ENCODE measurements at places on chromosomes 7 and 10.

GRCh38 chr10:27285093-27285492 is 44.5 kb upstream of the ACBD5 start:
- DNase-seq = peak; percentile 1

DNA sequence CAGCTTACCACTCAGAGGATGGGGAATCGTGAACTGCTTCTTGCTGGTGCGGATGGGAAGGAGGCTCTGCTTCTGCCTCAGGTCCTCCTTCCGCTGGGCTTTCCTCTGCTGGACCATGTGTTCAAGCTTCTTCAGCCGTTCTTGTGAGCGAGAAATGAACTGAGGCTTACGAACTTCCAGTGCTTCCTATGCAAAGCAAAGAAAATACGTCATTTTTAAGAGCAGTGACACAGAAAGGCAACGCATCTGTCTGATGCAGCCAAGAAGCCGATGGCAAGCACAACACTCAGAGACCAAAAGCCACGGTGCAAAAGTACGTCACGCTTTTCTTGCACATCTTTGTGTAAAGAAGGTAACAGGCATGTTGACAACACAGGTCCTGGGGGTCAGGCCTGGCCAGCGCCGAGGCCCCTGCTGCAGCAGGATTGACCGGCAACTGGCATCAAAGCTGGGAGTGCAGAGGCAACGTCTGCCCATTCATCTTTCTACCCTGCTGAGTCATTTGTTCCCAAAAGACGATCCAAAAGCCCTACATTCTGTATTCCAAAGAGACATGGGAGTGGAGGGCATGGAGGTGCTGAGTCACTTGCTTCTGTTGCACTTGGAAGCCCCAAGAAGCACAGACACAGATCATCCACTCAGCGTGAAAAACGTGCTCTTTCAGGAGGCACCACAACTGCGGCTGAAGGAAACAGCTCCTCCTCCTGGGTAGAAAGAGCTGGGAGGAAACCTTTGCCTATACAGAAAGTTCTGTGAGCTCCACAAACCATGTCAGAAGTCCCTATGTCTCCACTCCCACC is 71.0 kb upstream of the ADAM12 start:
- DNase-seq = no peak

GRCh38 chr10:97549587-97550322 is 22.8 kb upstream of the ANKRD2 start:
- no peak for DNase-seq

DNA sequence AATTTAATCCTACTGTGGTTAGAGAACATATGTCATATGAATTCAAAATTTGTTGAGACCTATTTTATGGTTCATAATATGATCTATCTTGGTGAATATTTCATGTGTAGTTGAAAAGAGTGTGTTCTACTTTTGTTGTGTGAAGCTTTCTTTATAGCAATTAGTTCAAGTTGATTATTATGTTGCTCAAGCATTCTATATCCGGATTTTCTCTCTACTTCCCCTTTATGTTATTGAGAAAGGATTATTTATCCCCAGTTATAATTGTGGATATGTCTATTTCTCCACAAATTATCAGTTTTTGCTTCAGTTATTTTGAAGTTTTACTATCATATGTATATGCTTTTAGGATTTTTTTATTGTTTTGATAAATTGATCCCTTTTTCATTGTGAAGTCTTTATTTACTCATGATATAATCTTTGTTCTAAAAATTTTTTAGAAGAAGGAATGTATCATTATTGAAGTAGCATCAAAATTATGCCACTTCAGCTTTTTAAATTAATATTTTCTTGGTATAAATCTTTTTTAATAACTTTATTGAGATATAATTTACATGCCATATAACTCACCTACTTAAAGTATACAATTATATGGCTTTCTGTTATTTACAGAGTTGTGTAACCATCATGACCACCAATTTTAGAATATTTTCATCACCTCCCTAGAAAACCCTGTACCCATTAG is 12.0 kb upstream of the MEST start:
- DNase-seq = no peak

DNA sequence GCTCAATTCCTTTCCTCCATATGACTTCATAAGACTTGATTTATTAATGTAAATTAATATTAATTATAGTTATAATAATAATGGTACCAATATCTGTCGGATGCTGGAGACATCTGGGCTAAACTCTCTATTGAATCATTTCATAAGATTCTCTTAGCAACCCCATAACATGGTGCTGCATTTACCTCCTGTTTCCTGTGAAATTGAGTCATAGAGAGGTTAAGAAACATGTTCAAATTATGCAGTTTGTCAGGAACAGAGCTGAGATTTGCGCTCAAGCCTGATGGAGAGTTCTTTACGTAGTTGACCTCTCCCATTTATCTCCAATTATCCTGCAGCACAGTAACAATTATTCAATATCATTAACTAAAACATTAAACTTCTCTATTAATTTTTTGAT is 621.8 kb upstream of the FZD8 start:
- DNase-seq = no peak

DNA sequence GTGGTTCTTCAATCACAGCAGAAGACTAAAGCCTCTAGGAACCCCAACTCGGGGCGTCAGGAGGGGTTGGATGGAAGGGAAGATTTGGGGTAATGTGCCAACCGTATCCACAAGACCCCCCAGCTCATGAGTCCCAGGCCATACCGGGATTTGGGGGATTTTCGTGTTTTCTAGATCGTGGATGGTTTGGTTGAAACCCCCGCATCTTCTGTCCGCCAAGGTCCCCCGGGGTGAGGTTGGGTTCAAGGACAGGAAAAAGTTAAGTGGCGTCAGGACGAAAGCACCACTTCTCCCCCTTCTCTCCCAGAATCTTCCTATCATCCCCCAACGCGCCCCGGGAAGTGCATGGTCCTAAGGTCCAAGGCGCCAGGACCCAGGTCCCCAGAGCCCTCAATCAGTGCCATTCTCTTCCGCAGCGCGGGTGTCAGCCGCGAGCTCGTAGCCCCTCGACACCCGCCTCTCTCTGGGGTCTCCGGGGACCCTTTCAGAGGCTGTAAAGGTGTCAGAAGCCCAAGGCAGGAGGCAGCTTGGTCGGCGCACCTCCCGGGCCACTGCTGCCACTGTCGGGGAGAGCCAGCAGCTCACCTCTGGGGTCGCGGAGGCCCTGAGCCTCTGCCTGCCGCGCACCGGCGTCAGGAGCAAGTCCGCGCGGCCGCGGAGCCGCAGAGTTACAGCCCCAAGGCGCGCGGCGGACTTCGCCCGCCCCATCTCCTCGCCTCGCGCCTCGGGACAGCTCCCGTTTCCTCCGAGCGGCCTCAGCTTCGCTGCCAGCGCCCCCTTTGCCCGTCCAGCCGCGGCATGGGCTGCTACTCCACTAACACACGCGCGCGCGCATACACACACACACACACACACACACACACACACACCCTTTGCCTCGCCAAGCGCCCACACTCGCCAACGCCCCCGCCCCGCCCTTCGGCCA is 1.5 kb downstream of the MKX start:
- DNase-seq = no peak

- DNase-seq = no peak
These were observed 150.8 kb upstream of the NPS start for GRCh38 chr10:127398140-127398970.

- DNase-seq = no peak
These were observed 16.3 kb downstream of the MBL2 start for GRCh38 chr10:52756295-52756694.

- DNase-seq = no peak
These were observed 9.2 kb downstream of the SP8 start for GRCh38 chr7:20777377-20778062.

- no peak for DNase-seq
These were observed 19.6 kb downstream of the ABI1 start for GRCh38 chr10:26840938-26841732.

GRCh38 chr10:125340903-125341302 is 180.5 kb upstream of the CTBP2 start:
- no peak for DNase-seq

DNA sequence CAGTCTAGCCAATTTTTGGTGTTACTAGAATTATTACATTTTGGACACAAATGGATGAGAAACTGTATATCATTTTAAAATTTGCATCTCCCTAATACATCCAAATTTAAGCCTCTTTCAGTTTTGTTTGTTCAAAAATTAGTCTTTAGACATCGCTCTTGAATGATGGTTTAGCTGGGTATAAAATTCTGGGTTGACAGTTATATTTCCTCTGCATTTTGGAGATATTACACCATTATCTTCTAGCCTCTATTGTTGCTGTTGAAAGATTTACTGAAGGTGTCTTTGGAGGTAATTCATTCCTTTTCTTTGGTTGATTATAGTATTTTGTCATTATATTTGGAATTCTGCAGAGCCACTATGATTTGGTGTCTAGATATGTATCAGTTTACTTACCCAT is 116.5 kb downstream of the COL26A1 start:
- DNase-seq = no peak

- no peak for DNase-seq
These were observed 201.7 kb downstream of the BICC1 start for GRCh38 chr10:58714409-58714808.

DNA sequence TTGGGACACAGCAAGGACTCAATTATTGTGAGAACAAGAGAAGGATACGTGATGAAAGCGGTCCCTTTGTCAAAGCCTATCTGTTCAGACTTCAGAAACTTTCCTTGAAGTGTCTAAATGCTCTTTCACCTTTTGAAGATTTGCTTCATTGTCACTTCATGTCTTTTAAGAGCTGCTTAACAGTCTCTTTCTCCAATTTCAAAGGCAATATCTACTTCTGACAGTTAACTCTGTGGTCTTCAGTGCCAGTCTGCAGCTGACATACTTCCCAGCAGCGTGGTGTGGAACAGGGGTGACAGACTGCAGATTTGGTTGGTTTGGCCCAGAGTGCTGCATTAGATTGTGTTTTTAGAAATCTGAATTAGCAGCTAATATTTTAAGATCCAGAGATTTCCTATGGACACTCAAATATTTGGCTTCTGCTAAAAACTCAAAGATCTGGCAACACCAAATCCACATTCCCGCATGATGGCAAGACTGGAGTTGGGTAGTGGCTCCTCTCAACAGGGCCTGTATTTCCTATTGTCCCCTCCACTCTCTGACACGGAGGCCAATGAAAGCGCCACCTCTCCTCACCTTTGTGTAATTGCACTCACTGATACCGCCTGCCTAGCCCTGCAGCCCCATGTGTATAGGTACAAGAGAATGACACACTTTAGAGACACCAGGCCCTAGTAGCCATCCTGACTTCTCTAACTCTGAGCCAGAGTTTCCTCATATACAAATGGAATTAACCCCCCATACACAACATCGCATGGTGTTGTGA is 11.5 kb downstream of the SCRN1 start:
- peak; percentile 61 for DNase-seq

DNA sequence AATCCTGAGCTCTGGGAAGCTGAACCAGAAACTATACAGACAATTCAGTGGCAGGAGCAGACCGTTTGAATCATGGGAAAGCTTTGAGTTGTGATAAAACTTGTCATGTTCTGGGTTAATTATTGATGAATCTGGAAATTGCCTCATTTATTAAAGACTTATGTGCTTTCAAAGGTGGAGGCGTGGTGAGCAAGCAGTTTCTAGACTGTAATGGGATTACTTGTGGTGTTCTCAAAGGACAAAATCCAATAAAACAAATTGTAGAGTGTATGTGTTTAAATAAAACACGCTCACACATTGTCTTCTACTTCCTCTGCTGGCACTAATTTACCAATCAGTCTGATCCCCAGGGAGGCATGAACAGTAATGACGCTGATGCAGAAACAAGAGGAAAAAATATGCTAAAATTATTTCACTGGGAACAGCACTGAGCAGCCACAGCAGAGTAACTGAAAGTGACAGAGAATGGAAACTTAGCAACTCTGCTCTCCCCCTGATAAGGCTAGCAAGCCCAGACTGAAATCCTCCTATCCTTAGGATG is 25.1 kb downstream of the PARD3 start:
- no peak for DNase-seq

GRCh38 chr10:59793919-59794318 is 40.7 kb upstream of the MRLN start:
- no peak for DNase-seq

DNA sequence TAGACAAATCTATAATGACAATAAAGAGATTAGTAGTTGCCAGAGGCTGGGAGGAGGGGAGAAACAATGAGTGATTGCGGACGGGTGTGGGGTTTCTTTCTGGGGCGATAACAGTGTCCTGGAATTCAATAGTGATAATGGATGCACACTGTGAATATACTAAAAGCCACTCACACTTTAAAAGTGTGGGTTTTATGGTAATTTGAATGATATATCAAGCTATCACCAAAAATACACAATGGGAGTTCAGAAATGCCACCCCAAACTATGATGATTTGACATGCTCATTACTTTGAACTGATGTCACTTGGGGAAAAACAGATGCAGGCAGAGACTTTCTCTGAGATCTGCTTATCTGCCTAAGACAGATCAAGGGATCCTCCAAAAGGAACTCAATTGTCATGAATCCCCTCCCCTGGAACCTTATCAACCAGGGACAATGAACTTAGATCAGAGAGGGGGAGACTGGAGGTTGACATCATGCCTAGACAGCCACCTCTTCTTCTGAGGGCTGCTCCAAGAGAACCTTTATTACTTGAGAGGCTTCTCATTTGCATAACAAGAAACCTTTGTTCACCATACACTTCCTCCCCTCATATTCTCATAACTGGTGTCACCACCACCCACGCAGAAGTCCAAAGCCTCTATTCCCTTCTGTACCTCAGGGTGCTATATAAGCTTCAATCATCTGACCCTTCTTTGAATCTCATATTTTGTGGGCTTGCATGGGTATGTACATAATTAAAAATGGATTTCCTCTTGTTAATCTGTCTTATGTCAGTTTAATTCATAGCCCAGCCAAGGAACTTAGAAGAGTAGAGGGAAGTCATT is 14.8 kb upstream of the ZC3HAV1 start:
- no peak for DNase-seq

DNA sequence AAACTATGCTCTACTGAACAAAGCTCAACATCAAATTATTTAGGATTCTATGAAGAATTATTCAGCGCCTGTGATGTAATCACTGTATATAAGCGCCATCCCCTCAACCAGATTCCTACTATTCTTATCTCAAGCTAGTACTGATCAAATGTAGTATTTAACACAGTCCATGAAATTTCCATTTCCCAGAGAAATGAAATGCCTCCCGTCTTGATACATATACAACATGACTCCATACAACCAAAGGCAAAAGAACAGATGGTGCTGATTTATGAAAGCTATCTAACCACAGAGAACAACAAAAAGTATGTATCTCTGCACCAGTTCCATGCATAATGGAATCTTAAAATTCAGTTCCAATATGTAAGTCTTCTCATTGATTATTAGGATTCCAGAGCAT is 406.1 kb downstream of the PARD3 start:
- no peak for DNase-seq

- DNase-seq = no peak
These were observed 78.9 kb downstream of the LRRC17 start for GRCh38 chr7:102991540-102992214.

DNA sequence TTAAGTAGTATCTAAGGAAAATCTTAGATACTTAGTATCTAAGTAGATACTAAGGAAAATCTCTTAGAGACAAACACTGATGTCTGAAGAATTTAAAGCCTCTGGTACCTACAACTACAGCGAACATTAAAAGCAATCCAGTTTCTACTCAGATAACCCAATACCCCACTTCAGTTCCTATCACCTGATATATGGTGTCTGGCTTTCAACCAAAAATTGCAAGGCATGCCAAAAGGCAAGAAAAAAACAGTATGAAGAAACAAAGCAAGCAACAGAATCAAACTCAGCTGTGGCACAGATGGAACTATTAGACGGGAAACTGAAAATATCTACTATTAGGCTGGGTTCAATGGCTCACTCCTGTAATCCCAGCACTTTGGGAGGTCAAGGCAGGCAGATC is 31.1 kb downstream of the ARHGAP12 start:
- DNase-seq = no peak

Measured in iPS DF 6.9 (cell line).